Activated naive CD4-positive, alpha-beta T cell (primary cell): ENCODE measurements at places on chromosomes 11 and 22.

DNA sequence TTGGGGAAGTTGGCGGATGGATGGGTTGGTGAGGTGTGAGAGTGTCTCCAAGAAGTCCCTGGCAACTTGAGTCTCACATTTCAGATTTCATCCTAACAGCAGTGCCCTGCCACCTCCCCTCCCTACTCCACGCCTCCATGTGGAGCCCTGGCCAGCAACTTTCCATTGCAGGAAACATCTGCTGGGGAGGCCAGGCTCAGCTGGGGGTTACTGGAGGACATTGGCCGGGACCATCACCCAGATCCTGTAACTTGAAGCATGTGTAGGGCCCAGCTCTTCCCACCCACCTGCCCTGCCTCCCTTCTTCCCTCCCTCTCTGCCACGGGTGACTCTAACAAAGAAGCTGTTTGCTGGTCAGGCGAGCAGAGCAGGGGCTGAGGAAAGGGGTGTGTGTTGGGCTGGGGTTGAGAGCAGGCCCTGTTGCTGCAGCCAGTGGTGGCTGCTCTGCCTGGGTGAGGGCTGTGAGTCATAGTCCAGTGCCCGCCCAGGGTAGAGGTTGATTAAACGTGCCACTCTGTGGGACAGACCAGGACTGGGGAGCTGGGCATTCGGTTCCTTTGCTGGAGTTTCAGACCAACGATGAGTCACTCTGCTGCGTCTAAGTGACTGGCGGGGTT is 64.0 kb downstream of the SCN3B start:
- DNase-seq = no peak

DNA sequence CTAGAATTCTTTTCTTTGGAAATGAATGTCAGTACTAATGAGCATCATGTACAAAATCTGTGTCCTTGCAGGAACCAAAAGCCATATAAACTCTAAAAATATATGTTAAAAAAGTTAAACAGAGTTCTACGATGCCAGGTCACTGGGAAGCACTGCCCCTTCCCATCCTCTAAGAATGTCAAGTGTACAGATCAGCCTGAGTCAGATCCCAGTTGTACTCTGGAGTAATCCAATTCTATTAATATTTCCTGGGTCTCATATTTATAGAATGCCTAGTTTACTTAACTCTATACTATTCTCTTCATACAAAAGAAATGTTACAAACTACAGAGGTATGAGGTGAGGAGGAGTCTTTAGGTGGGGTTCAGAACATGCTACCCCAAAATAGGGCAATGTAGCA is 460.1 kb downstream of the DLG2 start:
- DNase-seq = no peak

DNA sequence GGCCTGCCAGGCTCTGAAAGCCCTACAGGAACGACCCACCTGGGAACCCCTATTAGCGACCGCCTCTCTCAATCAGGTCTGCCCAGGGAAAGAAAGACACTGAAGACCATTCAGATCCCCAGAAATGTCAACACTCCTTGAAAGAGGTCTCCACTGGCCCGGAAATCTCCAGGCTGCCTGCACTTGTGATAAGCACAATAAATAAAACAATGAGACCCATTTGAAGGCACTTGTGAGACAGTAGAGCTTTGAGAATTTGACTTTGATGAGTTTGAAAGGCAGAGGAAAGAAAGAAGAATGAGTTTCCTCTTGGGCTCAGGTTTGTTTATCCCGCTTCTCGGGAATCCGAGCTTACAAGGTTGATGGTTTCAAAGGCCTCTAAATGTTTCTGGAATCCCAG is 416.3 kb downstream of the BUD13 start:
- no peak for DNase-seq

DNA sequence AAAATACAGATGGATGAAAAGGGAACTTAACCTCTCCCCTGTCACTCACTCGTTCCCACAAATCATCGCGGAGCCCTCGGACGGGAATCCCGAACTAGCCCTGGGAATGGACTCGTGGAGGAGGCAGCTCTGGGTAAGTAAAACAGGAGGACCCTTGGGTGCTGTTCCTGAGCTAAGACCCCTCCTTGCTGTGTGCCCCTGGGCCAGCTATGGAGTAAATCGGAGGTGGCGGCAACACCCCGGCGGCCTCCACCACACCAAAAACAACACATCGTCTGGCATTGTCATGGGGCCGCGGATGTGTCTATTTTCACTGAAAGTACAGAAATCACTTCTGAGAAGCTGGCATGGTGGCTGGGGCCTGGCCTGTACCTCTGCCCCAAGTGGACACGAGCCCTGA is 12.1 kb downstream of the CPT1A start:
- no peak for DNase-seq

- no peak for DNase-seq
Observed at GRCh38 chr11:69906453-69906907, 87.3 kb upstream of the FGF3 start.

GRCh38 chr22:42799461-42800405 is 57.3 kb downstream of the ARFGAP3 start:
- no peak for DNase-seq

DNA sequence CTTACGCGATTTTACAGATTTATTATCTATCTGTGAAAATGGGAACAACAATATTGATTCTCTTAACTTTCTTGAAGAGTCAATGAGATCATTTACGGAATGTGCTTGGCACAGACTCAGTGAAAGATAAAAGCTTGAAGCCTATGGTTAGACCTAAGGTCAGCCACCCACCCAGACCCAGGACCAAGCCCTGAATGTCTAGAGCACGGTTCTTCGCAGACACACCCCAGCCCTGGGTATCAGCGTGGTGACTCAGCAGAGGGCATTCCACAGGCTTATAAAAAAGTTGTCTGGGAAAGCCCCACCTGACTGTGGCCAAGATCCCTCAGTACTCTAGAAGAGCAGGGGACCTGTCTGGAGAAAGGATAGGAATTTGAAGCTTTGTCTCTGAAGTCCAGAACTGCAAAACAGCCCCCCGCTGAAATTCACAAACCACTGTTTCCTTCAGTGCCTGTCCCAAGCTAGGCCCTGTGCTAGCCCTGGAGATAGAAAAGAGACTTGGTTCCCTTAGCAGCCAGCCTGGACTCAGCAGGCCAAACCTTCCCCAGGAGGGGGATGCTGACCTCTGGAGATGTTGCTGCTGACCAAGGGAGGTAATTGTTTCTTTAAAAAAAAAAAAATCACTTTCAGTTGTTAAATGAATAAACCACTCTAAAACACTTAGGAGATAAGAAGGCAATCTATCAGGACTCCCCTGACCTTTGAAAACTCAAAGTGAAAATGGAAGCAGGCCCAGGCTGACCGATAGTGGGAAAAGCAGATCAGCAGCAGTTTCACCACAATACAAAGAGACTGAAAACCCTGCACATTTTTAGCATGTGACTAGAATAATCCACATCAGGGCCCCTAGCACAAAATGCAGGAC is 114.0 kb downstream of the ABTB2 start:
- no peak for DNase-seq

DNA sequence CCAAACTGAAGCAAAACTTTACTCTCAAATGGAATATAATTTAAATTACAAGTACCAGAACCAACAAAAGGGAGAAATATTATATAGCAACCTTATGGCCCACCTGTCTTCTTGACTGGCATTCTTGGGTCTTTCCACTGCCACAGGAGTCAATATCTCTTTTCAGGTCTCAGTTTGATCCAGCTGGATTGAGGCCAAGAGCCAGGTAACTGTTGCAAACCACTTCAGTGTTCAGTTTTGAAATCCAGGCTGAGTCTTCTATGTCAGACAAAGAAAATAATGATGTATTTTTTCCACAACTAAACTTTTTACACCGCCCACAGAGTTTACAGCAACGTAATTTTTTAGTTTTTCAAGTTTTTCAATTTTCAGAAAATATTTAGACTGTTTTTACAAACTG is 648 bp downstream of the DLG2 start:
- no peak for DNase-seq

DNA sequence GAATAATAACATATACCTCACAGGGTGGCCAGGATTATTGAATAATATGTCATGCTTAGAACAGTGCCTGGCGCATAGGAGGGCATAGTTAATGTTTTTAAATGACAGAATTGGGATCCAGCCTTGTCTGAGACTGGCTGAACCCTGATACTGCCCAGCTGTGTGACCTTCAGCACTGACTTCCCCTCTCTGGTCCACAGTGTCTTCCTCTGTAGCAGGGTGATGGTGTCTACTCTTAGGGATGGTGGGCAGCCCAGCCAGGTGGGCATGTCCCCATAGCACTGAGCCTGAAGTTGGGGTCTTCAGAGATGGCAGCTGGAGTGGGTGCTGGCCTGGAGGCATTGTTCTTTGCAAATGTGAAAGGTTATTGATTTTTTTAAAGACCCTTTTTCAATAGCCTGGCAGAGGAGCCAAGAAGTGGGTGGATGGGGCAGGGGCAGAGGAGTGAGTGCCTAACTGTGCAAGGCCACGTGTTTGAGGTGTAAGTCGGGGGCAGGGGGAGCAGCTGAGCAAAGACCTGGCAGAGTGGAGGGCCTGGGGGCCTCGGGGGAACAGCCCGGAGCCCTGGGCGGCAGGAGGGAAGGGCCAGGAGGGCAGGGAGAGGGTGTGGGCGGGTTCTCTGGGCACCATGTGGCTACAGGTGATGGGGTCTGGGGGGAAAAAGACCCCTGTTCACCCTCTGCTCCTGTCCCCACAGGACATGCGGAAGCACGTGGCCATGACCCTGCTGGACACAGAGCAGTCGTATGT is 29.8 kb upstream of the RELT start:
- no peak for DNase-seq
